Activated T-cell treated with anti-CD3 and anti-CD28 coated beads, Interleukin-2, amount 50 U/mL, for 4 hours (primary cell): ENCODE measurements at places on chromosomes 3 and 15. TPM values are rescaled to one million over a fixed set of nuclear protein-coding genes. Genes with fewer than 3 reads are reported as not detected.

CLDN11 gene
- total RNA-seq = 0.32 TPM

DNA sequence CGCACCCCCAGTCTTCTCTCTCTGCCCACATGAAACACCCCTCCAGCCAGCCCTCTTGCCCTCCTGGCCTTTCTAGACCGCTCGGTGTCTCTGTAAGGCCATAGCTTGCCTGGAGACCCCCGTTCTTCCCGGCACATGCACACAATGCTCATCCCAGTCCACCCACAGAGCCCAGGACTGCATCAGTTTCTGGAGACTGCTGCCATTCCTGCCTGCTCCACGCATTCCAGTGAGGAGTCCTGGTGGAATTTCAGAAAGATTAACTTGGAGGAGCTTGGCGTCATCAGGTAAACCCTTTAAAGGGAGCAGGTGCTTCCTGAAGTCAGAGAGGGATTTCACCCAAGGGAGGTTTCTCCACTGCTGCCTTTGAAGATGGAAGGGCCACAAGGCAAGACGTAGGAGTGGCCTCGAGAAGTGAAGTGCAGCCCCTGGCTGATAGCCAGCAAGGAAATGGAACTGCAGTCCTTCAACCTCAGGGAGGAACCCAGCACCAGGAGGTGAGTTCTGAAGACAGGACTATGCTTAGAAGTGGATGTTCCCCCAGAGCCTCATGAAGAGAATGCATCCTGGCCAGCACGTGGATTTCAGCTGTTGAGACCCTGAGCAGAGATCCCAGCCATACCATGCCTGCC lies 19.2 kb downstream of the SLC41A3 start:
- no peak for DNase-seq

- no peak for DNase-seq
These were observed 21.0 kb upstream of the SEC13 start for GRCh38 chr3:10341901-10342398.

DNA sequence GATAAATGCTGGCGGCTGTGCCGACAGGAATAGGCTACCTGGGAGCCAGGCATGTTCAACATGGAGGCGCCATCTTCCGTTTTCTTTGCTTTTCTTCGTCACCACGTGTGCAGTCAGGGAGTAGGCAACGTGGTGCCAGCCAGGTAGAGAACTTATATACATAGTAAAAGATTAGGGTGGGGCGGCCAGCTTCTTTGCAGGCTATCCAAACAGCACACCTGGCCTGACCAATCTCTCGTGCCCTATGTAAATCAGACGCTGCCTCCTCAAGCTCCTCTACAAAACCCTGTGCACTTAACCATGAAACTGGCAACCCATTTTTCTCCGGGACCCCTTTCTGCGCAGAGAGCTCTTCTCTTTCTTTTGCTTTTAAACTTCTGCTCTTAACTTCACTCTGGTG lies 28.6 kb upstream of the OR5K4 start:
- no peak for DNase-seq

DNA sequence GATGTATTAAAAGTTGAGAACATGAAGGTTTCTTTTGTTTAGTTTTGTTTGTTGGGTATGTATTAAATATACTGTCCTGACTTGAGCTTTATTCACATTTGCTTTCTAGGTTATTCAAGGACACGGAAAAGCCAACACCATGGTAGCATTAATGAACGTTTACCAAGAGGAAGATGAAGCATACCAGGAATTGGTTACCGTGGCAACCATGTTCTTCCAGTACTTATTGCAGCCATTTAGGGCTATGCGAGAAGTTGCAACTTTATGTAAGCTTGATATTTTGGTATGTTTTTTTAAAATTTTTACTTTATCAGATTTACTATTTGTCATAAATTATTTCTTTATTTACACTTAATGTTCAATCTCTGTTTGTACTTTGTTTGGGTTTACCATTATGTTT lies 3.6 kb downstream of the WHAMM start:
- no peak for DNase-seq

PLS1 gene
- 3.8 TPM for total RNA-seq

RBP2 gene
- total RNA-seq = not detected

FRG2C gene
- total RNA-seq = not detected

PLCH1 gene
- total RNA-seq = not detected

DNA sequence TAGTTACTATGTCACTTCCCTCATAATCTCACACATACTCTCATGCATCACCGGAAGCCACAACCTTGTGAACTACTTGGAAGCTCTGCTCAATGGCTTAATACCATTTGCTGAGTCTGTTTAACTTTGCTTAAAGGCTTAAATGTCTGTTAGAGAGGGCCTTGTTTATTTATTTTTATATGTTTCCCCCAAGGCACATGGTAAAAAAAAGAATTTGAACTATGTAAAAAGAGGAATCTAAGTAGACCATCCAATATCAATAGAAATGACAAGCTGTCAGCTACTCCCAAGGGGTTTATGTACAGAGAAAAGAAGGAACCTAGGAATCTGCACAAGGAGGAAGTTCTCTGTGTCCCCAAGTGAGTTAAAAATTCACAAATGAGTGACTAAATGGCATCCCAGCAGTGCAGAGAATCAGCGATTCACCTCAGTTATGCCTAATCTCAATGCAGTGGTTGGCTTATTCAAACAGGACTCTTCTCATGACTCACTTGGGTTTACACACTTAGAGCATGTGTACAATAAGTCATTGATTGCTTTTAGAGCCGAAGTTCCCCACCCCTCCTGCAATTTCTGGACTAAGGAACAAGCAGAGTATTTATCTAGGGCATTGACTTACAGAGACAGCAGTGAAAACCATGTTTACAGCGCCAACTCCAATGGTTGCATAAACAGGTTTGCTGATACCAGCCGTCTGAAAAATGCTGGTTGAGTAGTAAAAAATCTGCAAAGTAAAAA lies 24.4 kb downstream of the SLC2A2 start:
- DNase-seq = no peak

DNA sequence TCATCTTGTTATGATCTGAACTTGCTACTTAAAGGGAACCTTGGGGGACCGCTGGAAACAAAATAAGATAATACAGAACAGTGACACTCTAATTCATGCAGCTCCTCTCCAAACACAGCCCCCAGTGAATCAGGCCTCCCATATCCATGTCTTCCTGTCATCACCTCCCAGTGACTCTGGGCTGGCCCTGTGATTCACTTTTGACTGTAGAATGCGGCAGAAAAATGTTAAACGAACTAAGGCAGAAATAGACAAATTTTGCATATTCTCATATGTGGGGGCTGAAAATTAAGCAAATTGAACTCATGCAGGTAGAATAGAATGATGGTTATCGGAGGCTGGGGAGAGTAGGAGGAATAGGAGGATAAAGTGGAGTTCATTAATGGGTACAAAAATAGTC lies 20.2 kb upstream of the GADL1 start:
- DNase-seq = no peak

GRCh38 chr15:68469162-68470048 lies 37.4 kb upstream of the ITGA11 start:
- DNase-seq = no peak

GRCh38 chr3:117439812-117440211 lies 730.2 kb downstream of the TUSC7 start:
- no peak for DNase-seq

PRICKLE2 gene
- total RNA-seq = not detected

GRCh38 chr3:141235661-141236171 lies 4.1 kb downstream of the PXYLP1 start:
- DNase-seq = no peak

GRCh38 chr3:2094941-2095340 lies 3.7 kb upstream of the CNTN4 start:
- no peak for DNase-seq

PCOLCE2 gene
- total RNA-seq = 0.57 TPM

GRCh38 chr3:177781686-177782161 lies 584.4 kb upstream of the TBL1XR1 start:
- DNase-seq = no peak

GOLGA8J gene
- not detected for total RNA-seq

RLBP1 gene
- not detected for total RNA-seq

DNA sequence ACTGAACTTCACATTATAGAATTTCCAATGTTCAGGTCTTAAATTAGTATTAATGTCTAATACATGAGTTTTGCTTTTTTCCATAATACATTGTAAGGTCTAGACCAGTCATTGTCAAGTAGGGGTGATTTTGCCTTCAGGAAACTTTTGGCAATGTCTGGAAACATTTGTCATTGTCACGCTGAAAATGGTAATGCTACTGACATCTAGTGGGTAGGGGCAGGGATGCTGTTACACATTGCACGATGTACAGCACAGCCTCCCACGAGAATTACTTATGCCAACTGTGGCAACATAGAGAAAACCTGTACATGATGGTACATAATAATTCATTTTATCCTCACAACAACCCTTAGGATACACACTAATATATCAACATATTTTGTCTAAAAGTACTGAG lies 384.1 kb downstream of the CADM2 start:
- DNase-seq = no peak

MKRN3 gene
- total RNA-seq = 3.8 TPM

DNA sequence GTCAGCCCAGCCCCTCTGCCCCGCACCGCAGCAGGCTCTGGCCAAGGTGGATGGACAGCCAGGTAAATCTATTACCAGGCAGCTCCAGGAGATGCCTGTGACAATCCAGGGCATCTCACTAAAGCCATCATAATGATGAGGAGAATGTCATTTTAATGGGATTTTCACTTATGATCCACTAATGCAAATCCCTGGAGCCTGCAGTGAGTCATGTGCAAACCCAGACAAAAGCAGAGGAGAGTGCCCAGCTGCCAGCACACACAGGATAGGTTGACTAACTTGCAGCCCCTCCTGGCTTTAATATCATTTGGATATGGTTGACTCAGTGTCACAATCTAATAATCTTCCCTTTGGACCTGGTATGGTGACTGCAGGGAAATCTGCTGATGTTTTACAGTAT lies 206.9 kb upstream of the TRIM42 start:
- no peak for DNase-seq

DNA sequence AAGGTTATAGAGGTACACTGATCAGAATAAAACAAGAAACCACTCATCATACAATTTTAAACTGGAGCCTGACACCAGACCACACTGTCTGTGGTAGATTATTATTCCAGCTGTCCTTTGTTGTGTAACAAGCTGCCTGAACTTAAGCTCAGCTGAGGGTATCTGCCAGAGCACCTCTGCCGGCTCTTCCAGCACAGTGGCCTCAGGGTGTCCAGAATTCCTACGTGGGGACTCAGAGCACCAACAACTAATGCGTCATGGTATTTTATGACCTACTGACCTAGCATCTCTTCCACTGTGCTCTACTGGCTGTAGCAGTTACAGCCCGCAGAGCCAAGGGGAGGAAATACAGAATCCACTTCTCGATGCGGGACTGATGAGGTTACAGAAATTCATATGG lies 15.6 kb upstream of the RAF1 start:
- no peak for DNase-seq

GRCh38 chr3:88009066-88009465 lies 49.7 kb downstream of the CGGBP1 start:
- DNase-seq = no peak

KIF15 gene
- 6.2 TPM for total RNA-seq

SPESP1 gene
- 0.45 TPM for total RNA-seq

C3orf62 gene
- 5.2 TPM for total RNA-seq
